Upper lobe of right lung (tissue), 1 donor: ENCODE measurements at places on chromosomes 12 and 14.

DNA sequence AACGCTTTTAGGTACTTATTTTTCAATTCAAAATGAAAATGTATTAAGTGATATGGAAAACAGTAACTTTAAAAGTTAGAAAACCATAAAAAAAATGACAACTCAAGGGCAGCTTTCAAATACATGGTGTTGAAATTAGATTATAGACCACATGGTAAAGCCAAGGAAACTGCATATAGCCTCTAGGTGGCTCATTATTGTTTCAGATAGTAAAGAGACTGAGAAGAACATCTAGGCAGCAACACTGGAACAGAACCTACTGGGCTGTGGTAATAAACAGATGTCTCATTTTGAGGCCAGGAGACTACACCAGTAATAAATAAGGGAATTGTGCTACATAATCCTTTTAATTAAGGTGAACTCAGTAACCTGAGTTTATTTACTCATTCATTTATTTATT is 13.0 kb downstream of the FBXO33 start:
- no peaks in the 10 kb centered on the region for H3K27me3 ChIP-seq
- no peak for DNase-seq
- no peaks in the 10 kb centered on the region for H3K36me3 ChIP-seq
- no peak overlapping the region for H3K4me3 ChIP-seq
- no peak overlapping the region for H3K27ac ChIP-seq
- H3K4me1 ChIP-seq = peaks cover 20% of the 10 kb centered on the region

- no peak overlapping the region for H3K27ac ChIP-seq
- H3K4me3 ChIP-seq = no peak overlapping the region
- H3K27me3 ChIP-seq = no peaks in the 10 kb centered on the region
- no peak for DNase-seq
- no peaks in the 10 kb centered on the region for H3K36me3 ChIP-seq
These were observed 98.3 kb downstream of the LRRC74A start for GRCh38 chr14:76924371-76925096.

- DNase-seq = no peak
- no peaks in the 10 kb centered on the region for H3K4me1 ChIP-seq
- no peak overlapping the region for H3K4me3 ChIP-seq
- H3K27me3 ChIP-seq = no peaks in the 10 kb centered on the region
- H3K27ac ChIP-seq = no peak overlapping the region
These were observed 864.2 kb upstream of the MGAT4C start for GRCh38 chr12:87120440-87120839.

GRCh38 chr14:72686101-72686500 is 207.8 kb downstream of the DPF3 start:
- DNase-seq = no peak
- H3K36me3 ChIP-seq = no peaks in the 10 kb centered on the region
- no peaks in the 10 kb centered on the region for H3K4me1 ChIP-seq
- no peak overlapping the region for H3K4me3 ChIP-seq

DNA sequence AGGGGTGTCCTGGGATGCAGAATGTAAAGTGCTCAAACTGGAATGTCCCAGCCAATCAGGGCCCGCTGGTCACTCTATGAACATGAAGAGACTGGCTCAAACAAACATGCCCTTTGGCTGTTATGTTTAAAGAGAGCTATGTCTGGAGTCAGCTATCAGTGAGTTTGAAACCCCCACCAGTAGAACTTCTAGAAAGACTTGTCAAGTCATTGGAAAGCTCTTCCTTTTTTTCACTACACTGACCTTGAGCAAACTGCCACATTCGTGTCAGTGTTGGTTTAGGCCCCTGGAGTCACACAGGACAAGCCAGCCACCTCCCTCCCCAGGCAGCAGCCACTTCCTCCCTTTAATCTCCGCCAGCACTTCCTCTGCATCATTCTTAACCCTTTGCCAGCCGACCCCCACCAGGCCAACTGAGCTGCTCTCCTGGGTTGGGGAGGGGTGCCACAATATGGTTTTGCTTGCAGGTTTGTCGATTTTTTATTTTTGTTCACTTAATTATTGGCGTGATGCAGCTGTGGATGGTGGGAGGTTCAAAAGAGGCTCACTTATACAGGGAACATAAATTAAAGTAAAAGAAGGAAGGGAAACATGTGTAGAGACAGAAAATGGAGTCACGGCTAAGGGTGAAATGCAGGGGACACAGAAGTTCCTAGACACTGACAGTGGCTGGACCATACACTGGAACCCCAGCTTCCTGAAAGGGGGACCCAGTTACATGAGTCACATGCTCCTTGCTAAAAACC is 25.3 kb downstream of the CMKLR1 start:
- H3K27ac ChIP-seq = peak overlapping the region; percentile 85
- no peak overlapping the region for H3K4me3 ChIP-seq
- peaks cover 49% of the 10 kb centered on the region for H3K4me1 ChIP-seq
- no peaks in the 10 kb centered on the region for H3K27me3 ChIP-seq
